ENCODE measurements at places on chromosomes 4 and X. TPM values are rescaled to one million over a fixed set of nuclear protein-coding genes. Genes with fewer than 3 reads are reported as not detected.

Gene SOX3
- 0.39 TPM for polyA plus RNA-seq

Gene COL4A5
- polyA plus RNA-seq = 15.1 TPM

Gene NDNF
- 0.42 TPM for polyA plus RNA-seq

Gene KDM6A
- 9.1 TPM for polyA plus RNA-seq

Gene ZNF630
- polyA plus RNA-seq = 2.1 TPM

Gene FAM133A
- polyA plus RNA-seq = 0.19 TPM

Gene RTL5
- polyA plus RNA-seq = 38.0 TPM

Gene USP17L26
- polyA plus RNA-seq = not detected

Gene PNMA5
- 6.9 TPM for polyA plus RNA-seq

Gene GPR34
- 1.7 TPM for polyA plus RNA-seq

Gene SSX4
- polyA plus RNA-seq = not detected

Gene PAGE1
- not detected for polyA plus RNA-seq

Gene IRS4
- polyA plus RNA-seq = not detected

Gene FAM47E
- polyA plus RNA-seq = 4.5 TPM

Gene CT45A2
- not detected for polyA plus RNA-seq

Gene MAGIX
- 9.1 TPM for polyA plus RNA-seq

Gene P2RY10
- polyA plus RNA-seq = not detected

Gene CENPVL1
- not detected for polyA plus RNA-seq

Gene HSD17B13
- polyA plus RNA-seq = 0.70 TPM

Gene CAPN6
- not detected for polyA plus RNA-seq

Gene GPAT3
- 0.36 TPM for polyA plus RNA-seq

Gene TEX13D
- polyA plus RNA-seq = not detected

Gene TMEM156
- 0.27 TPM for polyA plus RNA-seq

Gene PRRG3
- polyA plus RNA-seq = 5.0 TPM

Gene BEND2
- not detected for polyA plus RNA-seq

Gene GPR119
- polyA plus RNA-seq = not detected

Gene NIPAL1
- polyA plus RNA-seq = 1.7 TPM

Gene PHOX2B
- polyA plus RNA-seq = not detected

Gene MGARP
- 0.41 TPM for polyA plus RNA-seq

Gene DDIT4L
- polyA plus RNA-seq = 1.5 TPM

Gene ANTXR2
- polyA plus RNA-seq = 2.0 TPM

Gene SRPX2
- 1.5 TPM for polyA plus RNA-seq

Gene NLGN3
- 27.3 TPM for polyA plus RNA-seq

Gene IL2
- polyA plus RNA-seq = not detected

Gene CT45A3
- 0.42 TPM for polyA plus RNA-seq

Gene DMRTC1
- 0.83 TPM for polyA plus RNA-seq

Gene DUSP9
- polyA plus RNA-seq = 0.81 TPM

Gene POU4F2
- not detected for polyA plus RNA-seq

Gene NUP62CL
- 1.1 TPM for polyA plus RNA-seq

Gene RGS12
- 59.4 TPM for polyA plus RNA-seq

Gene PABPC4L
- 0.07 TPM for polyA plus RNA-seq

Gene SCRG1
- 9.3 TPM for polyA plus RNA-seq

Gene GAB3
- 0.59 TPM for polyA plus RNA-seq

Gene SYNPO2
- polyA plus RNA-seq = 2.6 TPM

Gene WDFY3
- polyA plus RNA-seq = 10.9 TPM

Gene HTRA3
- polyA plus RNA-seq = 1.6 TPM

Gene ASMT
- not detected for polyA plus RNA-seq

Gene MAGEA12
- 0.51 TPM for polyA plus RNA-seq

Gene GLRA2
- polyA plus RNA-seq = 0.27 TPM

Gene VCX2
- polyA plus RNA-seq = not detected
